ENCODE measurements at places on chromosomes 6 and 20.

GRCh38 chr6:112980676-112981075 lies 633.5 kb downstream of the RFPL4B start:
- no peaks in the 10 kb centered on the region for H3K27me3 ChIP-seq
- no peak overlapping the region for H3K27ac ChIP-seq
- H3K36me3 ChIP-seq: no peaks in the 10 kb centered on the region
- H3K4me1 ChIP-seq: no peaks in the 10 kb centered on the region
- H3K4me3 ChIP-seq: no peak overlapping the region
- no peak for DNase-seq

GRCh38 chr6:32837651-32838113 lies 857 bp downstream of the TAP2 start:
- H3K4me1 ChIP-seq: peaks cover 83% of the 10 kb centered on the region
- H3K27me3 ChIP-seq: no peaks in the 10 kb centered on the region
- peak overlapping the region; percentile 89 for H3K4me3 ChIP-seq

DNA sequence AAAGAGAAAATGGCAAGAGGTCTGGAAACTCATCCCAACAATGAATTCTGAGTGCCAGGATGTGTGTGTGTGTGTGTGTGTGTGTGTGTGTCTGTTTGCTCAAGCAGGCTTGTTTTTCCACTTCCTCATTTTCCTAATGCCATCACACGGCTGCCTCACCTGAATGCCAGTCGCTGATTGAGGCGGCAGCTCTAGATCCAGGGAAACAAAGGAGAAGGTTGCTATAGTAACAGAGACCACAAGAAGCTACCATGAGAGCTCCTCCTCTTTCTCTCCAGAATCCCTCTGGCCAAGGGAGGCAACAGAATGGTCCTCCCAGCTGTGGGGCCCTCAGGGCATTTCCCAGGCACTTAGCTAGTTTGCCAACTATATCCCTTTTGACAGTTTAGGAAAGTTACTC lies 241.1 kb upstream of the TSHZ2 start:
- H3K4me1 ChIP-seq: peaks cover 5% of the 10 kb centered on the region
- DNase-seq: no peak
- H3K27ac ChIP-seq: no peak overlapping the region
- H3K27me3 ChIP-seq: no peaks in the 10 kb centered on the region
- no peak overlapping the region for H3K4me3 ChIP-seq
- no peaks in the 10 kb centered on the region for H3K36me3 ChIP-seq

DNA sequence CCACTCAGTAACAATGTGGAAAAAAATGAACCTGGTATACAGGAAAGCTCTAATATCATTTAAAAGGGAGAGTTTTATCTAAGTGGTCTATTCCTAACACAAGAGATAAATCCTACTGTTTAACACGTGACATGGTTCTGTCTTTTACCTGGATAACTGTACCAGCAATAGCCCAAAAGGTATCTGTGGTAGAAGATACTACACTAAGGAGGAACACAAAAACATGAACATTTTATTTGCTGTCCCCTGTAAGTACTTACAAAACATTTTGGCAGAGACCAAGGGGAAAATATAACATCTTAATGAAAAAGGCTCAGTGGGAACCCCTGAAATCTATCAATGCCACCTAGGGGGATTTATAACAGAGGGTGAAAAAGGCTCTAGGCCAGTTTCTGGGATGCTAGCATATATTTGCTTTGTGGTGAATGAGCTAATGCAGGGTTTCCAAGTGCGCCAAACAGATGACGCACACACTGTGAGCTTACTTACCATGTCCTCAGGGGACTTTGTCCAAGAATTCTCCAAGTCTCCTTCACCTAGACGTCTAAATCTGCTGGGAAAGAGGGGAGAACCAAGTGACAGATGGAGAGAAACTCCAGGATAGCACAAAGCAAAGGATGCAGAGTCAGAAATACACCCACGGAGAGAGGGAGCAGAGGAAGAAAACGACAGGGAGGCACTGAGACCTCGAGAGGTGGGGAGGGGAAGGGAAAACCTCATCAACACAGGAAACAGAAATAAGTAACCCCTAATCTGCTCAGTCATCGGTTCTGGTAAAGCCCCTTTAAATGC lies 147.9 kb upstream of the PRND start:
- H3K27me3 ChIP-seq: peaks cover 27% of the 10 kb centered on the region
- no peak overlapping the region for H3K27ac ChIP-seq
- no peaks in the 10 kb centered on the region for H3K4me1 ChIP-seq
- H3K36me3 ChIP-seq: no peaks in the 10 kb centered on the region

- H3K36me3 ChIP-seq: peaks cover 48% of the 10 kb centered on the region
- H3K27ac ChIP-seq: peak overlapping the region; percentile 8
- no peak for DNase-seq
Measured at GRCh38 chr20:56487216-56487615, 18.8 kb downstream of the RTF2 start.

DNA sequence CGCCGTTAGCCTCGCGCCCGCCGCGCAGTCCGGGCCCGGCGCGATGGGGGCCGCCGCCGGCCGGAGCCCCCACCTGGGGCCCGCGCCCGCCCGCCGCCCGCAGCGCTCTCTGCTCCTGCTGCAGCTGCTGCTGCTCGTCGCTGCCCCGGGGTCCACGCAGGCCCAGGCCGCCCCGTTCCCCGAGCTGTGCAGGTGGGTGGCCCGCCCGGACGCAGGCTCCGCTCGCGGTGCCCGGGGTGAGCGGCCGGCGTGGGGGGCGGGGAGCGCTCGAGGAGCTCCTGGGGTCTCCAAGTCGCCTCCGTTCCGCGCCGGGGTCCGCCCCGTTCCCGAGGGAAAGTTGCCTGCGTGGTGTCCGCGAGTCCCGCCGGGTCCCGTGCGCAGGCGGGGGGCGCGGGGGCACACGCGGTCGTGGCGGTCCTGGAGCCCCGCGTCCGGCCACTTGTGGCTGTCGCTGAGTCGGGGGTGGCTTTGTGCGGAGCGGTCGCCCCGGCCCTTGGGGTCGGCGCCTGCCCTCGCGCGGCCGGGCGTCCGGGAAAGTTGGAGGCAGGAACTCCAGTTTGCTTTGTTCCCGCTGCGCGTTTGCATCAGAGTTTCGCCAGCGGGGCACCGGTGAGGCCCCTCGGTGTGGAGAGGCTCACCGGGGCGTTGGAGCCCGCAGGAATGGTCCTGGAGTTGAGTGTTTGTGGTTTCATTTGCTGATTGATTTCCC lies 476 bp downstream of the IGF2R start:
- DNase-seq: peak; percentile 30
- no peaks in the 10 kb centered on the region for H3K27me3 ChIP-seq
- peak overlapping the region; percentile 80 for H3K27ac ChIP-seq
- H3K4me1 ChIP-seq: peaks cover 44% of the 10 kb centered on the region

GRCh38 chr6:163341224-163342061 lies 73.1 kb upstream of the QKI start:
- H3K27me3 ChIP-seq: peaks cover 3% of the 10 kb centered on the region
- no peaks in the 10 kb centered on the region for H3K4me1 ChIP-seq
- H3K36me3 ChIP-seq: no peaks in the 10 kb centered on the region
- H3K27ac ChIP-seq: no peak overlapping the region
- no peak for DNase-seq

- H3K36me3 ChIP-seq: no peaks in the 10 kb centered on the region
- DNase-seq: no peak
- no peak overlapping the region for H3K27ac ChIP-seq
- no peaks in the 10 kb centered on the region for H3K27me3 ChIP-seq
- H3K4me1 ChIP-seq: no peaks in the 10 kb centered on the region
Measured at GRCh38 chr6:155755452-155755851, 299.8 kb upstream of the NOX3 start.

DNA sequence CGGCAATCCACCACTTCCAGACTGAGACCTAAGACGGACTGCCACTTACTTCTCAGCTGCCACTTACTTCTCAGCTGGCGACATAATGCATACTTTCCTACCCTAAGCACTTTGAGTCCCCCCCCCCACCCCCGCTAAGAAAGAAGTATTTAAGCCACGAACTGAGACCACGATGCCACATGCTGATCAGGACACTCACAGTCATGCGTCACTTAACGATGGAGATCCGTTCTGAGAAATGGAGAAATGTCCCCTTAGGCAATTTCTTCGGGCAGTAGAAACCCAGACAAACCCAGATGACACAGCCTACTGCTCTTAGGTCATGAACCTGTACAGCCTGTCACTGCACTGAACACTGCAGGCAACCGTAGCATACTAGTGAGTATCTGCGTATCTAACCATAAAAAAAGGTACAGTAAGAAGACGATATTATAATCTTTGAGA lies 690 bp downstream of the IFNGR1 start:
- H3K36me3 ChIP-seq: peaks cover 4% of the 10 kb centered on the region
- peak overlapping the region; percentile 93 for H3K4me3 ChIP-seq
- H3K27ac ChIP-seq: peak overlapping the region; percentile 94
- no peaks in the 10 kb centered on the region for H3K27me3 ChIP-seq
- DNase-seq: peak; percentile 64

GRCh38 chr20:62269378-62269777 lies 31.1 kb downstream of the OSBPL2 start:
- no peaks in the 10 kb centered on the region for H3K27me3 ChIP-seq
- no peak for DNase-seq
- H3K4me3 ChIP-seq: no peak overlapping the region
- no peaks in the 10 kb centered on the region for H3K4me1 ChIP-seq
- no peak overlapping the region for H3K27ac ChIP-seq

DNA sequence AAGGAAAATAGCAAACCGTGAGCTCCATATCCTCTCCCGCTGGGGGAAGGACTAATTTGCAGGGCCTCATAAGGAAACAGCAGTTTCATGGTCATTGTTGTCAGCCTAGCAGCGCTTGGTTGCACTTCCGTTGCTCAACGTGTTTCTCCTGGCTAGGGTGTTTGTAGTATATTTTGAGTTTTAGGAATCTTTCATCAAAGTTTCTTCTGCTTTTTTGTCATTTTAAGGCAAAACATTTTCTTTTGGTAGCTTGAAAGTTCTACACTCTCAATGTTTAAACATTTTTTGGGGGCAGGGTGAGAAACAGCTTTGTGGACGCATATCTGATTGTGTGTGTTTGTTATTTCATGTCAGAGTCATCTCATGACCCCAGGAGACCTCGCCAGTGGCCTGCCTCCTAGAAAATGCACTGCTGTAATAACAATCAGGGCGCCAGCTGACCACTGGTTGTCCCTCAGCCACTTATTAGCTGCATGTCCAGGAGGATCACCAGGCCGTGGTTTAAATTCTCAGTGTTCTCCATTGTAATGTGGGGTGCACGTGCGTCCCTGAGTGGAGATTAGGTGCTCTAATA lies 20.6 kb downstream of the JARID2 start:
- no peak overlapping the region for H3K4me3 ChIP-seq
- H3K27ac ChIP-seq: no peak overlapping the region
- peaks cover 8% of the 10 kb centered on the region for H3K36me3 ChIP-seq

DNA sequence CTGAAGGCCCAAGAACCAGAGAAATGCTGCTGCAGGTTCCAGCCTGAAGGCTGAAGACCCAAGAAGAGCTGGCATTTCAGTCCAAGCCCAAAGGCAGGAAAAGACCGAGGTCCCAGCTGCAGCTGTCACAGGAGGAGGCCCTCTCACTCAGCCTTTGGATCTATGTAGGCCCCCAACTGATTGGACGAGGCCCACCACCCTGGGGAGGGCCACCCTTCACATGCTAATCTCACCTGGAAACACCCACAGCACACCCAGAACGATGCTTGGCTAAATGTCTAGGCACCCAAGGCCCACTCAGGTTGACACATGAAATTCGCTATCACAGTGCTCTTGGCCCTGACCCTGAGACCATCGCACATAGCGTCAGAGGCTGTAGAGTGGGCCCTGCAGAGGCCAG lies 6.8 kb downstream of the SLCO4A1 start:
- no peak for DNase-seq
- H3K27me3 ChIP-seq: no peaks in the 10 kb centered on the region
- H3K4me1 ChIP-seq: peaks cover 31% of the 10 kb centered on the region
- no peak overlapping the region for H3K27ac ChIP-seq

GRCh38 chr20:49297605-49298530 lies 20.0 kb upstream of the ZNFX1 start:
- DNase-seq: no peak
- peaks cover 8% of the 10 kb centered on the region for H3K4me1 ChIP-seq
- no peak overlapping the region for H3K4me3 ChIP-seq
- no peak overlapping the region for H3K27ac ChIP-seq
- peaks cover 21% of the 10 kb centered on the region for H3K36me3 ChIP-seq

GRCh38 chr6:112841553-112842329 lies 494.6 kb downstream of the RFPL4B start:
- no peaks in the 10 kb centered on the region for H3K27me3 ChIP-seq
- H3K36me3 ChIP-seq: no peaks in the 10 kb centered on the region
- no peak for DNase-seq
- no peaks in the 10 kb centered on the region for H3K4me1 ChIP-seq
- no peak overlapping the region for H3K4me3 ChIP-seq

DNA sequence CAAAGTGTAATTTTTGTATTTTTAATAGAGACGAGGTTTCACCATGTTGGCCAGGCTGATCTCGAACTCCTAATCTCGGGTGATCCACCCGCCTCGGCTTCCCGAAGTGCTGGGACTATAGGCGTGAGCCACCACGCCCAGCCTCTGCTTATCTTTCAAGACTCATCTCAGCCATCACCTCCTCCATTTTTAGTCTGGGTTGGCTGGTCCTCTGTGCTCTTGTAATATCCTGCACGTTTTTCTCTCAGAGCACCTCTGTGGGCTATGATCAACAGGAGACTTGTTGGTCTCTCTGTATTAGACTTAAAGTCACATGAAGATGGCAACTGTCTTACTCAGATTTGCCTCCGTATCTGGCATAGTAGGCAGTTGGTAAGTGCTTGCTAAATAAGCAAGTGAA lies 7.6 kb downstream of the NOTCH4 start:
- no peak for DNase-seq
- no peaks in the 10 kb centered on the region for H3K4me1 ChIP-seq
- no peaks in the 10 kb centered on the region for H3K36me3 ChIP-seq
- no peaks in the 10 kb centered on the region for H3K27me3 ChIP-seq

- H3K36me3 ChIP-seq: peaks cover 5% of the 10 kb centered on the region
- H3K4me3 ChIP-seq: no peak overlapping the region
- H3K27ac ChIP-seq: no peak overlapping the region
- H3K4me1 ChIP-seq: peaks cover 17% of the 10 kb centered on the region
Measured at GRCh38 chr6:149967591-149967990, 3.8 kb downstream of the ULBP1 start.

DNA sequence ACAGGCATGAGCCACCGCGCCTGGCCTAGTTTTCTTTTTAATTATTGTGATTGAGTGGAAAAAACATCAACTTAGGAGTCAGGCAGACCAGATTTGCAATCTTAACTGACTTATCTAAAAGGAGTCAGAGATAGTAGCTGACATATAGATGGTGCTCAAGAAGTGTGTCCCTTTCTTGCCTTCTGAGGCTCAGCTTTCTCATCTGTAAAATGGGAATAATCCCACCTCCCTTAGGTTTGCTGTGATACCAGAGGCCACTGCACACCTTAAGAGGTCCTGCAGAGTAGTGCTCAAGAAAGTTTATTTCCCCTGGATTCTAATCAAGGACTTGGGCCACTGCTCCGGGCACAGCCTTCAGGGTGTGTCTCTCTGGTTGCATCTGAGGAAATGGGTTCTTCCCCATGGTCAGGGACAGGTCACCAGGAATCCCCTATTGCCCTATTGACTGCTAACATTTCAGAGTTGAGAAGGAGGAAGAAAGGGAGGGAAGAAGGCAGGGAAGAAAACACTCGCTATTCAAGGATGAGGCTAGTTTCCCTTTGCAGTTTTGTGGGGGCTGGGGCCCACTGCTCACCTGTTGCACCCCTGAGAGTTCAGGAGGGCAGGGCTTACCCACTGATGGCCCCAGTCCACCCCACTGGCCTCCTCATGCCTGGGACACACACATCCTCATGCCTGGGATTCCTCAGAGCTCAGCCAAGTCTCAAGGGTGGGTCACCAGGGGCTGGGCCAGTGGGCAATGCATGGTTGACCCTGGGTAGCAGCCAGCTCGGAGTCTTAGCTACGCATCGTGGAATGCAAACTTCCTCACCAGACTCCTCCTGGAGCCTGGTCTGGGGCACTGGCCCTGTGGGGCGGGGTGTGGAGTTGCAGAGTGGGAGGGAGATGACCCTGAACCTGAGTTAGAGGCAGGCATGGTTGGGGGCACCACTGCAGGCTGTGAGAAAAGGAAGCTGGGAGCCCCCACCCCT lies 21.2 kb downstream of the C6orf132 start:
- no peak for DNase-seq
- peaks cover 4% of the 10 kb centered on the region for H3K27me3 ChIP-seq
- H3K4me1 ChIP-seq: no peaks in the 10 kb centered on the region
- no peak overlapping the region for H3K27ac ChIP-seq
- no peaks in the 10 kb centered on the region for H3K36me3 ChIP-seq
